Activated CD4-positive, alpha-beta T cell treated with anti-CD3 and anti-CD28 coated beads, Interleukin-2, amount 10 ng/mL, durations not matched to agents 24 days and 14 days (primary cell): ENCODE measurements at places on chromosomes 16 and 17. TPM values are rescaled to one million over a fixed set of nuclear protein-coding genes. Genes with fewer than 3 reads are reported as not detected.
A peak's percentile ranks its signal among the peaks of the same experiment; 100 is the strongest.

GPR142 gene
- total RNA-seq = 0.28 TPM in 1 of 2 replicates, not detected in the other

GPATCH8 gene
- total RNA-seq = 43.6 and 46.4 TPM in 2 replicates

AGRP gene
- total RNA-seq = not detected in 2 replicates

SMIM5 gene
- 0.14 and 0.38 TPM in 2 replicates for total RNA-seq

DNA sequence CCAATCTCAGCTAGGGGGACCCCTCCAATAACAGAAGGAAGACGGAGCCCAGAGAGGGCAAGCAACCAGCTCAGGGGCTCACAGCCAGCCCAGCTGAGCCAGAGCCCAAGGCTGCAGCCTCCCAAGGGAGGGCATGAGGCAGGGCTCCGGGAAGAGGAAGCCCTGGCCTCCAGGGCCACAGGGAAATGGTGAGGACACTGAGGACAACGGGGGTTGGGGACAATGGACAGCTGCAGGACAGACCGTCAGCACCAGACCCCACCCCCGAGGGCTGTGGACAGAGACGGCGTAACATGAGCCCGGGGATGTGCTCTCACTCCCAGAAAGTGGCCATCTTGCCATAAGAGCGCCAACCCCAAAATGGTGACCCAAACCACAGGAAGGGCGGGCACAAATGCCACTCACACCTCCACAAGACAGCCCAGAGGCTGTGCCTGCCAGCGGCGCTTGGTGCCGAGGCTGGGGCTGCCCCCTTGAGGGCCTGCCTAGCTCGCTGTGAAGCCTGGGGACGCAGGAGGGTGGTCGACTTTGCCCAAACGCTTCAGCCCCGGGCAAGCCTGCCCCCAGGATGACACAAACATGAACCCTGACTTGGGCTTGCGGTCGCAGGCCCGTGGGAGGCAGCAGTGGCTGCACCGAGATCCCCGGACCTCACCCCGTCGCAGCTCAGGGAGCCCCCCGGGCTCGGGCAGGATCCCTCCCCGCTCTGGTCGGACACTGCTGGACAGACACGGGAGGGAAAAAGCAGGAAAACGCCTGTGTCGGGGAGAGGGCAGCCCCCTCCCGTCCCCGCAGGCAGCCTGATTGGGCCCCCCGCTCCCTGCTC lies 10.5 kb downstream of the PIMREG start:
- H3K4me1 ChIP-seq = peaks cover 8% of the 10 kb centered on the region
- DNase-seq = no peak
- no peak overlapping the region for H3K27ac ChIP-seq
- H3K4me3 ChIP-seq = peak overlapping the region; percentile 30

GRCh38 chr17:34820922-34821321 lies 140.3 kb downstream of the CCT6B start:
- DNase-seq = no peak
- H3K4me3 ChIP-seq = no peak overlapping the region
- H3K36me3 ChIP-seq = no peaks in the 10 kb centered on the region
- peaks cover 2% of the 10 kb centered on the region for H3K27me3 ChIP-seq
- peaks cover 4% of the 10 kb centered on the region for H3K4me1 ChIP-seq

DNA sequence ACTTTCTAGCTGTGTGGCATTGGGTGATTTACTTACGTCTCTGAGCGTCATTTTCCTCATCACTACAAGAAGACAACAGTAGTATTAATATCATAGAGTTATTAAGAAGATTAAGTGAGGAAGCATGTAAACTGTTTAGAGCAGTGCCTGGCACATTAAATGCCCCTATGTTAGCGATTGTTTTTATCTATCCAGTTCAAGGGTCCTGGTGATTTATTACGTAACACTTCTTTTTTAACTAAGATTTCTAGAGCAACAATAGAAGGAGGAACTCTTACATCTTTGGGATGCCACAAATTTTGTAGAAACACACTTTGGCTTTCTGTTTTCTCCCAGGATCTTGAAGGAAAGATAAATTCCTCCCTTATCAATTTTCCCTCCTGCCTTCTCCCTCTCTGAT lies 3.3 kb upstream of the GAS7 start:
- no peak for DNase-seq
- H3K4me3 ChIP-seq = no peak overlapping the region
- H3K36me3 ChIP-seq = no peaks in the 10 kb centered on the region
- H3K27ac ChIP-seq = no peak overlapping the region
- H3K27me3 ChIP-seq = peaks cover 18% of the 10 kb centered on the region
- peaks cover 3% of the 10 kb centered on the region for H3K4me1 ChIP-seq

- H3K4me3 ChIP-seq = peak overlapping the region; percentile 87
- DNase-seq = peak; percentile 83
- peaks cover 47% of the 10 kb centered on the region for H3K4me1 ChIP-seq
- peaks cover 7% of the 10 kb centered on the region for H3K36me3 ChIP-seq
These were observed 744 bp downstream of the CMIP start for GRCh38 chr16:81445143-81445961.

DNA sequence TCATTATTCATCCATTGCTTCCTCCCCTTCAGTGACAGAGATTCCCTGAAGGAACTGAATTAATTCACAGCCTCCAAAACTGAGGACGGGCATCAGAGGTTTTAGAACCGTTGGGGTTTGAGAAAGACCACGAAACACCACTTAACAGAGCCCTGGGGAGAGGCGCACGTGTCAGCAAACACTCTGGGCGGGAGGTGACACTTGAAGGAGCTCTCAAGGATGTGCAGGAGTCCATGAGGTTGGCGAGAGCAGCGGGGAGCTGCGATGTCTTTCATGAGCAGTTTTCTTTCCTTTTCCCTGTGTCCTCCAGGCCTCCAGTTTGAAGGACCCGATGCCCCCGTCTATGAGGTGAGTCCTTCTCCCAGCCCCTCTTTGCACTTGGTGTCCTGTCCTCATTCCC lies 23.7 kb downstream of the B4GALNT2 start:
- no peak overlapping the region for H3K27ac ChIP-seq
- H3K4me1 ChIP-seq = no peaks in the 10 kb centered on the region
- no peak for DNase-seq
- H3K4me3 ChIP-seq = no peak overlapping the region
- no peaks in the 10 kb centered on the region for H3K36me3 ChIP-seq

DNA sequence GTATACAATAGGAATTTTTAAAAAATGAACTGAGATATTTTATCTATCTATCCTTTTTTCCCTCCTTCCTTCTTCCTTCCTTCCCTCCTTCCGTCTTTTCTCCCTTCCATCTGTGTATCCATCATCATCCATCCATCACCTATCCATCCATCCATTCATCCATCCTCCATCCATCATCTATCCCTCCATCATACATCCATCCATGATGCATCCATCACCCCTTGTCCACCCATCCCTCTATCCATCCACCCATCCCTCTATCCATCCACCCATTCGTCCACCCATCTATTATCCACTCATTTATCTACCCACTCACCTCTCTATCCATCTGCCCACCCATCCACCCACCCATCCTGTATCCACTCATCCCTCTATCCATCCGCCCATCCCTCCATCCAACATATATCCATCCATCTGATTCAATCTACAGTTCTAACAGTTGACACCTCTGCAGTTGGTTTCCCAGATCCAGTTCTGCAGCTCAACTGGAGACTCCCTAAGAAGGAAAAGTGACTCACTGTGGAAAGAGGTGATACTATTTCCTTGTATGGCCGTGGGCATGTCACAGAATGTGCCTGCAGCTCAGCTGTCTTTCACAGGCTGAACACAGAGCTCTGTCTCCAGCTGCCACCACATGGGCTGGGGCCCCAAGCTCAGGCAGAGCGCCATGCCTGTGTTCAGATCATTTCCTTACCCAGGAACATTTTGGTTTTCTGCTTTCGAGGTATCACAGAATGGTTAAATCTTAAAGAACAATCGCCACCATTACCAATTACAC lies 130.8 kb downstream of the XYLT1 start:
- no peaks in the 10 kb centered on the region for H3K27me3 ChIP-seq
- H3K27ac ChIP-seq = peak overlapping the region; percentile 10
- DNase-seq = peak; percentile 64

DNA sequence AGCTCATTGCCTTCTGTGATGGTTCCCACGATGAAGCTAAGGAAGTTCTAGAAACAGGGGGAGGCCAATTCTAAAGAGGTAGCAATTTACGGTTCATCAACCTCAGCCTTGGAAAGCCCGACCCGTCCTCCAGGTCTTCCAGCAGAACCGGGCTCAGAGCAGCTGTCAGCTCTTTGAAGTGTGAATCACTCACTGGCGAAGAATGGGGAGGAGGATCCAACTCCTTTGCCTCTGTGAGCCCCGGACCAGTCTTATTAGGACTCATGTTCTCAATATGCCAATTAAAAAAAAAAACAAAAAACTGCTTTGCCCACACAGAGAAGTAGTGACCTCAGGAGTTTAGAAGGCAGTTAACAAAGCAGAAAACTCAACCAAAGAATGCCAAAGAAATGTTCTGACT lies 31.4 kb downstream of the STX8 start:
- H3K4me3 ChIP-seq = no peak overlapping the region
- H3K4me1 ChIP-seq = no peaks in the 10 kb centered on the region
- H3K36me3 ChIP-seq = peaks cover 5% of the 10 kb centered on the region
- no peaks in the 10 kb centered on the region for H3K27me3 ChIP-seq
- no peak for DNase-seq

DNA sequence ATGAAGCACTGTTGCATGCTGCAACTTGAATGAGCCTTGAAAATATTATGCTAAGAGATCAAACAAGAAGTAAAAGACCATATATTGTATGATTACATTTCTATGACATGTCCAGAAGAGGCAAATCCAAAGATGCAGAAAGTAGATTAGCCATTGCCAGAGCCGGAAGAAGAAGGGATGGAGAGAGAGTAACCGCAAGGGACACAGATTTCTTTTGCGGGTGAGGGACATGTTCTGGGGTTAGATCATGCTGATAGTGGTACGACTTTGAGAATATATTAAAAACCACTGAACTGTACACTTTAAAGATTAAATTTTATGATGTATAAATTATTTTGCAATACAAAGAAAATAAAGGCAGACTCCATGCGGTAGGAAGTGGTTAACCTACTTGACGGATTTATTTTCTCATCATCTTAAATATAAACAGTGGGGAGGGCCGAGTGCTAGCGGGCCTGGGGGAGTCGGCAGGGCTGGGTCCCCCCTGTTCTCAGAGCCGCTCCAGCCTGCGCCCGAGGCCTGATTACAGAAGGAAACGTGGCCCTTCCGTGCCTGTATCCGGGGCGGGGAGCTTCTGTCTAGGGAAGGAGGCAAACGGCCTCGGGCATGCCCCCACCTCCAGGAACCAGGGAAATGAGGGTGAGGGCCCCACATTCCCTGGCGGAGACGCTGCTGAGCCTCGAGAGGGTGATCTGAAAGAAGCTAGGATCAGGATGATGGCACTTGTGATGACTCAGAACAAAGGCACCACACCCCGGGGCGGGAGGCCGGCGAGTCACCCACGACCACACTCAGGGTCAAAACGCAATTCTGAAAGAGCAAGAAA lies 48.0 kb downstream of the SHCBP1 start:
- no peak overlapping the region for H3K27ac ChIP-seq
- H3K27me3 ChIP-seq = no peaks in the 10 kb centered on the region
- H3K4me1 ChIP-seq = no peaks in the 10 kb centered on the region
- H3K36me3 ChIP-seq = no peaks in the 10 kb centered on the region
- H3K4me3 ChIP-seq = no peak overlapping the region
- DNase-seq = no peak

DNA sequence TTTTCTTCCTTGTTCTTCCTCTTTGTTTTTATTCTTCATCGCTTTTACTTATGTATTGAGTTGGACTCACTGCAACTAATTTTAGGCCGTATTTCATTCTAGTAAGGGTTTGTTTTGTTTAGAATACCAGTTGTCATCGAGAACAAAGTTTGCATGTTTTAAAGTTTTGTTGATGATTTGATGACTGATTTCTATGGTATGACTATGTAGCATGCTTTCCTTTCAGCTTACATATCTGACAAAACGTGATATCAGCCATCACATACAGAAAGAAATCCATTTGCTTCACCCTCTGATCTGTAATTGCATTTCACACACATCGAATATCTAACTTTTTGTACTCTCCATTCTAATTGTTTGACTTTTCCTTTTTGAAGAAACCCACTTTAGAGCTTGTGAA lies 4.0 kb downstream of the PRKCA start:
- H3K27me3 ChIP-seq = no peaks in the 10 kb centered on the region
- H3K4me3 ChIP-seq = peak overlapping the region; percentile 80
- H3K36me3 ChIP-seq = peaks cover 67% of the 10 kb centered on the region
- H3K27ac ChIP-seq = peak overlapping the region; percentile 94
- H3K4me1 ChIP-seq = peaks cover 67% of the 10 kb centered on the region

DNA sequence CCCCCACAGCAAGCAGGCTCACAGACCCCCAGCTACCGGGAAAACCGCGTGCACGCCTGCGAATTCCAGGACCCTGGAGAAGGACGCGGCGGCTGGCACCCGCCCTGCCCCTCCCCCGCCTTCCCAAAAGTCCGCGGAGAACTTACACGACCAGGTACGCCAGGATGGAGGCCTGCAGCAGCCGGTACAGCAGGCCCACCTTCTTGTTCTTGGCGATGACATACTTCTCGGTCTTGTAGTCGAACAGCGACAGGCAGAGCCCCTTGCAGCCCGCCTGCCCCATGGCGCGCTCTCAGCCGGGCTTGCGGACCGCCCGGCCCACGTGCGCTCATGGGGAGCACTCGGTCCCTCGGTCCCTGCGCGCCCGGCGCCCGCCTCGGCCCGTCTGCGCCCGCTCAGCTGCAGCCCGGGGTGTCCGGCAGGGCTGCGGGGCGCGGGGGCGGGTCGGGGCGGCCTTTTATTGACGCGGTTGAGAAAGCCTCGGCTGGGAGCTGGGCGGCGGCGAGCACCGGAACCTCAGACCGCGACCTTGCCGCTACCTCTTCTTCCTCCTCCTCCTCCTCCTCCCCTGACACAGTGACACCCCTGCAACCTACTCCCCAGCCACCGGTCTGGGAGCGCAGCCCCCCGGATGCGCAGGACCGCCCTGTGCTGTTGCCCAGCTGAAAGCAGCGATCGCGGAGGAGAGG lies at the start of gene P2RX5:
Gene P2RX5, minus strand, starts transcription at position 433 of the 689 bp plus-strand sequence. Its CDS starts 150 bp downstream, at position 283.
- peak; percentile 86 for DNase-seq
- no peaks in the 10 kb centered on the region for H3K27me3 ChIP-seq
- H3K4me1 ChIP-seq = peaks cover 30% of the 10 kb centered on the region

GRCh38 chr16:81650982-81651562 lies 128.0 kb upstream of the PLCG2 start:
- H3K27ac ChIP-seq = no peak overlapping the region
- H3K27me3 ChIP-seq = no peaks in the 10 kb centered on the region
- H3K36me3 ChIP-seq = peaks cover 8% of the 10 kb centered on the region
- DNase-seq = no peak
- peaks cover 26% of the 10 kb centered on the region for H3K4me1 ChIP-seq
- no peak overlapping the region for H3K4me3 ChIP-seq

GRCh38 chr17:58402047-58402446 lies 15.3 kb downstream of the RNF43 start:
- H3K4me1 ChIP-seq = peaks cover 12% of the 10 kb centered on the region
- DNase-seq = peak; percentile 66
- no peaks in the 10 kb centered on the region for H3K36me3 ChIP-seq
- H3K4me3 ChIP-seq = peak overlapping the region; percentile 11

- no peaks in the 10 kb centered on the region for H3K4me1 ChIP-seq
- H3K27me3 ChIP-seq = no peaks in the 10 kb centered on the region
- no peak for DNase-seq
- no peaks in the 10 kb centered on the region for H3K36me3 ChIP-seq
These were observed 52.8 kb downstream of the SOX9 start for GRCh38 chr17:72173499-72174116.
